Right lobe of liver (tissue), 6 donors: ENCODE measurements at places on chromosomes 11 and 22. TPM values are rescaled to one million over a fixed set of nuclear protein-coding genes. Genes with fewer than 3 reads are reported as not detected.

DNA sequence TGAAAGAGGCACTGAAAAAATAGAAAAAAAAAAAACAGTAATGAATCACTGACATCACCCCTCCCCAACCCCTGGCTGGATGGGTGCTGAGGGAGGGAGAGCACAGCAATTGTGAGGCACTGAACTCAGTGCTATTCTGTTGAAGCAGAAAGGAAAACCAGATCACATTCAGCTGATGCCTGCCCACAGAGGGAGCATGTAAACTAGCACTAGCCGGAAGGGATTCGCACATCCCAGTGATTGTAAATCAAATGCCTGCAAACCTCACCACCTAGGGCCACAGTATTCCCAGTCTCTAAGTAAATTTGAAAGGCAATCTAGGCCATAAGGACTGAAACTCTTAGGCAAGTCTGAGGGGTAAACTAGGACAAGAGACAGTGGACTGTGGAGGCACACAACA is 772.0 kb upstream of the CCDC179 start:
- H3K27me3 ChIP-seq = no peaks in the 10 kb centered on the region
- no peak for DNase-seq
- no peaks in the 10 kb centered on the region for H3K36me3 ChIP-seq
- H3K4me3 ChIP-seq = no peak overlapping the region

GRCh38 chr11:64447831-64448598 is 89.1 kb downstream of the RPS6KA4 start:
- peak overlapping the region; percentile 20 for H3K27ac ChIP-seq
- peak overlapping the region; percentile 26 for H3K4me3 ChIP-seq
- H3K4me1 ChIP-seq = no peaks in the 10 kb centered on the region
- peak; percentile 60 for DNase-seq

GRCh38 chr11:64569300-64569970 is 21.6 kb upstream of the SLC22A12 start:
- no peak overlapping the region for H3K27ac ChIP-seq
- H3K36me3 ChIP-seq = no peaks in the 10 kb centered on the region
- DNase-seq = peak; percentile 36
- H3K4me1 ChIP-seq = no peaks in the 10 kb centered on the region

GRCh38 chr22:20127869-20128618 is 3.6 kb upstream of the ZDHHC8 start:
- H3K36me3 ChIP-seq = no peaks in the 10 kb centered on the region
- H3K27me3 ChIP-seq = no peaks in the 10 kb centered on the region
- DNase-seq = no peak
- peak overlapping the region; percentile 58 for H3K27ac ChIP-seq
- peaks cover 50% of the 10 kb centered on the region for H3K4me1 ChIP-seq

DNA sequence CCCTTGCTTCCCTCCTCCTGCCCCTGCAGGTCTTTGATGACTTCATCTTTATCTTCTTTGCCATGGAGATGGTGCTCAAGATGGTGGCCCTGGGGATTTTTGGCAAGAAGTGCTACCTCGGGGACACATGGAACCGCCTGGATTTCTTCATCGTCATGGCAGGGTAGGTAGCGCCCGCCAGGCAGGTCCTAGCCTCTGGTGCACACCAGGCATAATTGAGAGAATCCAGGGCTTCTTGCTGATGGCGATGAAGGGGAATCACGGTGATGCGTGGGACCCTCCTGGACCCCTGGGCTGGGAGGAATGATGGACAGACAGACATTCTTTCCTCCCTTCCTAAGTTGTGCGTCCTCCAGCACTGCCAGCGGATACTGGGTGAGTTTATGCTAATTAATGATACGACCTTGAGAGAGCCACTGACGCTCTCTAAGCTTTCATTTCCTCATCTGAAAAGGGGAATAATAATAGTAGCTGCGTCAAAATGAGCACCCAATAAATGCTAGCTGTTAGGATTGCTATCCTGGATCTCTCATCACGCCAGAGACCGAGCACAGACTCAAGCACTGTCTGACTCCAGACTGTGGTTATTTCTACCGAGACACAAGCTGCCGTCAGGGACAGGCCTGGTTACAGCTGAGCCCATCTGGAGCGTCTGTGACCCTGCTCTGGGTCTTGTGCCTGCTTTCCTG is 30.1 kb downstream of the CACNA1I start:
- H3K27me3 ChIP-seq = no peaks in the 10 kb centered on the region
- H3K4me1 ChIP-seq = no peaks in the 10 kb centered on the region
- H3K27ac ChIP-seq = no peak overlapping the region
- DNase-seq = no peak
- no peak overlapping the region for H3K4me3 ChIP-seq
- H3K36me3 ChIP-seq = no peaks in the 10 kb centered on the region

GRCh38 chr11:118102721-118103261 is 16.0 kb upstream of the SMIM35 start:
- H3K36me3 ChIP-seq = no peaks in the 10 kb centered on the region
- H3K27ac ChIP-seq = no peak overlapping the region
- no peaks in the 10 kb centered on the region for H3K27me3 ChIP-seq
- no peak overlapping the region for H3K4me3 ChIP-seq
- no peaks in the 10 kb centered on the region for H3K4me1 ChIP-seq
- DNase-seq = no peak

- no peaks in the 10 kb centered on the region for H3K4me1 ChIP-seq
- H3K27me3 ChIP-seq = no peaks in the 10 kb centered on the region
- no peak for DNase-seq
- H3K36me3 ChIP-seq = no peaks in the 10 kb centered on the region
Measured at GRCh38 chr11:70315716-70316115, 45.2 kb downstream of the PPFIA1 start.

- DNase-seq = no peak
- no peaks in the 10 kb centered on the region for H3K36me3 ChIP-seq
- no peak overlapping the region for H3K4me3 ChIP-seq
- no peaks in the 10 kb centered on the region for H3K4me1 ChIP-seq
- H3K27me3 ChIP-seq = no peaks in the 10 kb centered on the region
- H3K27ac ChIP-seq = no peak overlapping the region
Measured at GRCh38 chr11:28009996-28010395, 98.0 kb downstream of the KIF18A start.

GRCh38 chr11:89484896-89485295 is 6.3 kb downstream of the NOX4 start:
- no peak overlapping the region for H3K27ac ChIP-seq
- H3K4me1 ChIP-seq = no peaks in the 10 kb centered on the region
- H3K4me3 ChIP-seq = no peak overlapping the region
- H3K36me3 ChIP-seq = no peaks in the 10 kb centered on the region
- H3K27me3 ChIP-seq = no peaks in the 10 kb centered on the region
- no peak for DNase-seq

DNA sequence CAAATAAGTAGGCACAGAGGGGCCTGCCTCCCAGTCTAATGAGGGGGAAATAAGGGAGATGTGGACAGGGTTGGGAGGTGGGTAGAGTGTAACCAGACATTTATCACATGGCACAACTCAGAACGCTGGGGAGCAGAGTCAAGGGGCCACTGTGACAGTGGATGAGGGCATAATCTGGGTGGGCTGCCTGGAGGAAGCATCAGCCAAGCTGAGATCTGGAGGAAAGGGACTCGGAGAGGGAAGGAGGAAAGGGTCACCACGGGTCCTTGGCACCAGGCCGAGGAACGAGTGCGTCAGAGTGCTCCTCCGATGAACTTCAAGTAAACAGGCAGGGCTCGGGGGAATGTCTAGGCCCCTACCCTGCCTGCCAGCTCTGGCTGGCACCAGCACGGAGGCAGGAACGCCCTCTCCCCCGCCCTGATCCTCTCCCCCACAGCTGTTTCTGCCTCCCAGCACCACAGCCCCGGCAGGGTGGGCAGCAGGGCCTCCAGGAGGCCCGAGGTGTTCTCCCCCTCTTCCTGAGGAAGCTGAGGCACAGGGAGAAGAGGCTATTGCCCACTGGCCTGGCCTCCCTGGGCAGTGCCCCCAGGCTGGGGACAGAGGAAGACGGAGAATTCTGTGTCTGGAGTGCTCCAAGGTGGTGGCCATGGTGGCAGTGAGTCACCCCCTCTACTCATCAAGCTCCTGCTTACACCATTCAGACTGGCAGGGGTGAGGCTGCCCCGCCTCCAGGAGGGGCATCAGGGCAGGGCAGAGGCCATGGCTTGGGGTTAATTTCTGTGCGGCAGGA is 4.2 kb downstream of the ALDH3B1 start:
- H3K36me3 ChIP-seq = no peaks in the 10 kb centered on the region
- no peak for DNase-seq

DNA sequence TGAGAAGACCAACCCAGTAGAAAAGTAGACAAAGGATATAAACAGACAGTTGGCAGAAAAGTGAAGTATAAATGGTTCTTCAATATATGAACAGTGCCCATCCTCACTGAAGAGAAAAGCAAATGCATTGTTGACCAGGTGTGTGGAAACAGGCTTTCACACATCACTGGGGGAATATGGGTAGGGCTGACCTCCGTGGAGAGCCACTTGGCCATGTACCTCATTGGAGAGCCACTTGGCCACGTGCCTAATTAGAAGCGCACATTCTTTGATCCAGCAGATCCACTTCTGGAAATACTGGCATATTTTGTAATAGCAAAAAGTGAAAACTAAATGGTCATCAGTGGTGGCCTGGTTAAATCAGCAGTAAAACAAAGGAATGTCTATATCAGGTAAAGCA is 43.2 kb downstream of the PPP6R3 start:
- peaks cover 5% of the 10 kb centered on the region for H3K4me1 ChIP-seq
- no peaks in the 10 kb centered on the region for H3K36me3 ChIP-seq
- no peak overlapping the region for H3K4me3 ChIP-seq
- no peak for DNase-seq
- no peaks in the 10 kb centered on the region for H3K27me3 ChIP-seq

DNA sequence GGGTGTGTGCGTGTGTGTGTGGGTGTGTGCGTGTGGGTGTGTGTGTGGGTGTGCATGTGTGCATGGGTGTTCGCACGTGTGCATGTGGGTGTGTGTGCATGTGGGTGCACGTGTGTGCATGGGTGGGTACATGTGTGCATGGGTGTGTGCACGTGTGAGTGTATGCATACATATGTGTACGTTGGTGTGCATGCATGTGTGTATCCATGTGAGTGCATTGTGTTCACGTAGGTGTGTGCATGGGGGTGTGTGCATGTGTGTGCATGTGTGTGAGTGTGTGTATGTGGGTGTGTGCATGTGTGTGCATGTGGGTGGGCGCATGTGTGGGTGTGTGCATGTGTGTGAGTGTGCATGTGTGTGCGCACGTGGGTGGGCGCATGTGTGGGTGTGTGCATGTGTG is 19.9 kb upstream of the APOBEC3A start:
- no peaks in the 10 kb centered on the region for H3K27me3 ChIP-seq
- H3K4me3 ChIP-seq = no peak overlapping the region
- H3K4me1 ChIP-seq = no peaks in the 10 kb centered on the region
- peak; percentile 26 for DNase-seq
- H3K36me3 ChIP-seq = no peaks in the 10 kb centered on the region
- no peak overlapping the region for H3K27ac ChIP-seq

DNA sequence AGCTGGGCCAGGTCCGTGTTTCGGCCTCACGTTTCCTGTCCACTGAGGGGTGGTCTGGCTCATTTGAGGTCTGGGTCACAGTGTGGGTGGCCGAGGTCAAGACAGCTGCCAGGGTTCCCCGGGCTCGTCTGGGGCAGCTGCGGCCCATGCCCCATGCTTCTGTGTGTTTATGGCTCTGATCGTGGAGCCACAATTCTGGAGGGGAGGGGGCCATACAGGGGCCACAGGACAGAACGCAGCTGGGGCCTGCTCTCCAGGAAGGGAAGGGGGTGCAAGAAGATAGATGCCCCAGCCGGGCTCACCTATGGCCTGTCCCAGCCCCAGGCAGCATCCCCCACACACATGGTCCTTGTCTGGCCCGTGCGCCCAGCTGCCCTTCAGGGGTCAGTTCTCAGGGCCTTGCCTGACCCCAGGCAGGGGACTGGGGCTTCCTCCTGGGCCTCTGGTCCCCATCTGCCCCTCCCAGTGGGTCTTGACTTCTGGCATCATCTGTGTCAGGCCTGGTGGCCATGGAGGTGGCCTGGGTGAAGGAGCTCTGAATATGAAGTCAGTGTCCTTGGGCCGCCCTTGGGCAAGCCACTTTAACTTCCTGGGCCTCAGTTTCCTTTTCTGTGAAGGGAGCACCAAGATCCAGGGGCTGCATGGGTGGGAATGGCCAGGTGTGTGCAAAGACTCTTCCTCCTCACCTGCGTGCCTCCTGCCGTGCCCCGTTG is 8.4 kb downstream of the TSPAN32 start:
- no peaks in the 10 kb centered on the region for H3K27me3 ChIP-seq
- peak; percentile 39 for DNase-seq
- H3K4me1 ChIP-seq = peaks cover 12% of the 10 kb centered on the region
- H3K36me3 ChIP-seq = no peaks in the 10 kb centered on the region

DNA sequence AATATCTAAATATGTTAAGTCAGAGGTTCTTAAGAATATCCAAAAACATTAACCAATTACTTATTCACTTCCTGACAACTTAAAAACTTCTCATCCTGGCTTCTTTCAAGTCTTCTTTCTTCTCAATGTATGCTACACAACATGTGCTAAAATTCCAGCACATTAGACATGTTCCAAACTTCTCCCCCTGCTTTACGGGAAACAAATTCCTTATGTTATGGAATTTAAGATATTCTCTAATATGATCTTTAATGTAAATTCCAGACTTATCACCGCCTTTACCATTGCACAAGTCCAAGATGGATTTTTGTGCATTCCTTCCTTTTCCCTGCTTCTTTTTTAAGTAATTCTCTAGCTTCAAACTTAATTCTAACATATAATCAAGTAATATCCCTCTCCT is 964.5 kb upstream of the CHORDC1 start:
- no peak overlapping the region for H3K4me3 ChIP-seq
- no peak overlapping the region for H3K27ac ChIP-seq
- H3K27me3 ChIP-seq = no peaks in the 10 kb centered on the region
- no peak for DNase-seq
- no peaks in the 10 kb centered on the region for H3K4me1 ChIP-seq
- H3K36me3 ChIP-seq = no peaks in the 10 kb centered on the region

The APOL5 gene
- total RNA-seq = not detected

The MDK gene
- 6.3 TPM for total RNA-seq

The HBB gene
- total RNA-seq = 1,416 TPM

The TSSK2 gene
- total RNA-seq = not detected

The HPS4 gene
- 13.8 TPM for total RNA-seq

The UBE4A gene
- 25.5 TPM for total RNA-seq
